CD4-positive, CD25-positive, alpha-beta regulatory T cell (primary cell): ENCODE measurements at places on chromosomes 4 and X. TPM values are rescaled to one million over a fixed set of nuclear protein-coding genes. Genes with fewer than 3 reads are reported as not detected.

The GPR82 gene
- total RNA-seq = not detected

The WWC2 gene
- total RNA-seq = 0.20 TPM

The ATP8A1 gene
- total RNA-seq = 49.9 TPM

The LRBA gene
- 95.3 TPM for total RNA-seq

The SASH3 gene
- total RNA-seq = 117 TPM

The JAKMIP1 gene
- total RNA-seq = 39.7 TPM

- H3K27ac ChIP-seq = no peak overlapping the region
- no peak overlapping the region for H3K4me3 ChIP-seq
- no peaks in the 10 kb centered on the region for H3K27me3 ChIP-seq
- DNase-seq = no peak
- no peaks in the 10 kb centered on the region for H3K4me1 ChIP-seq
Measured at GRCh38 chrX:141638550-141638949, 49.0 kb downstream of the SPANXA2 start.

DNA sequence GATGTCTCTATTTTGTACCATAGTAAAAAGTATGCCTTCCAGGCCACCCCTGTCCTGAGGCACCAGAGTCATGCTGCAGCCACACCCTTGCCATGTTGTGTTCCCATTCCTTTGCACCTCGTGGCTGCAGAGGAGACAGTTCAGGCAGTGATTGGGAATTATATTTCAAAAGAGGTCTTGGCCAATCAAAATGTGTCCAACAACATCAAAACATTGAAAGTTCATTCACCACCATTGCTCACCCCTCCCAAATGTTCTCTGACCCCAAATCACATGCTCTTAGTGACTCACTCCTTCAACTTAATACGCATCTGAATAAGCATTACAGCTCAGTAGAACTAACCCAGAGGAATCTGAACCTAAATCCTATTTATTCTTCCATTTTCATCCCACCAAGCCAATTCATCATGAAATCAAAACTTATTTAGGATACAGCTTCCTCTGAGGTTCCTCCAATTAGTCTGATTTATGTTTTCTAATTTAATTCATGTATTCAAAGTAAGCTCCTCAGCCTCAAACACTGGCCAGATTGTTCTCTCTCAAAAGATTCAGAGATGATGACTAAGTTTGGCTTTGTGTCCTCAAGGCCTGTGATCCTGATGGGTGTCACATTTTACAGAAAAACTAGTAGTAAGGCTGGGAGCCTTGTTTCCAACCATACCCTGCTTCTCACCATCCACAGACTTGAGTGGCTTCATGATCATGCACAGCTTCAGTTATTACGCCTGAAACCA is 323.2 kb upstream of the INTU start:
- no peak overlapping the region for H3K27ac ChIP-seq
- DNase-seq = no peak
- H3K4me3 ChIP-seq = no peak overlapping the region
- H3K4me1 ChIP-seq = no peaks in the 10 kb centered on the region
- H3K27me3 ChIP-seq = no peaks in the 10 kb centered on the region

- H3K27ac ChIP-seq = no peak overlapping the region
- no peak for DNase-seq
- H3K4me1 ChIP-seq = no peaks in the 10 kb centered on the region
- H3K27me3 ChIP-seq = no peaks in the 10 kb centered on the region
- no peaks in the 10 kb centered on the region for H3K36me3 ChIP-seq
Measured at GRCh38 chr4:165767671-165768070, 105.4 kb upstream of the TLL1 start.

GRCh38 chr4:121977251-121978171 is 25.7 kb upstream of the TRPC3 start:
- DNase-seq = no peak
- H3K27ac ChIP-seq = peak overlapping the region; percentile 53
- peaks cover 10% of the 10 kb centered on the region for H3K4me1 ChIP-seq
- H3K4me3 ChIP-seq = peak overlapping the region; percentile 51
- peaks cover 3% of the 10 kb centered on the region for H3K27me3 ChIP-seq

- no peaks in the 10 kb centered on the region for H3K4me1 ChIP-seq
- no peaks in the 10 kb centered on the region for H3K36me3 ChIP-seq
- no peak overlapping the region for H3K27ac ChIP-seq
Measured at GRCh38 chr4:2068566-2068965, 9.4 kb downstream of the NAT8L start.
